ENCODE measurements at places on chromosomes 6 and 20.

DNA sequence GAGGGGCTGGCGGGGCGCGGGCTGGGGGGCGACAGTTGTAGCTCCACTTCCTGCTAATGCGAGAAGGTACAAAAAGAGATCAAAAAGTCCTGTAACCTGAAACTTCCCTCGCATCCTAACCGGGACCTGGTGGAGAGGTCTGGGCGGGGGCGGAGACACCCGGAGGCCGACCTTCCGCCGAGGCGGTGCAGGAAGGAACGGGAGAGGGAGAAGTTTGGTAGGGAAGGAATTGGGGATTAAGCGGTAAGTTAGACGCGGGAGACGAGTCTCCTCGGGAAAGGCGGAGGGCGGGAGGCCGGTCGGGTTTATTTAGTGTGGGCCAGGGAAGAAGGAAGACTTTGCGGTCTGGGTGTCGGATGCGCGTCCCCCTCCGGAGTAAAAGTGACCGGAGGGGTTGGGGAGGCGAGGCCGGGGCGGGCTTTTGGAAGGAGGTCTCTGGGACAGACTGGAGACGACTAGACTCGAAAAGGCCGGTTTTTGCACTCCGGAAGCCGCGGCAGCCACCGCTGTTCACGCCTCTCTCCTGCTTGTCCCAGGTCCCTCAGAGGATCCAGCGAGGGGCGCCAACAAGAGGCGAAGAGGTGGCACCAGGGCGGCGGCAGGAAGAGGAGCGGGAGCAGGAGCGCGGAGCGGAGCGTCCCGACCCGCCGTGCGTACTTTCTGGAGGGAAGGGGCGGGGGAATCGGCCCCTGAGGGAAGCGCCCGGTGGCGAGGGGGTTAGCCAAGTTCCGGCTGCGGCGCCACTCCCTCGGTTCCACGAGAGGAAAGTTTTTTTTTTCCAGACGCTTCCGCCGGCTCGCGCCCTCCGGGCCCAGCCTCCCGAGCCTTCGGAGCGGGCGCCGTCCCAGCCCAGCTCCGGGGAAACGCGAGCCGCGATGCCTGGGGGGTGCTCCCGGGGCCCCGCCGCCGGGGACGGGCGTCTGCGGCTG is 734 bp downstream of the TPBG start:
- DNase-seq = no peak

DNA sequence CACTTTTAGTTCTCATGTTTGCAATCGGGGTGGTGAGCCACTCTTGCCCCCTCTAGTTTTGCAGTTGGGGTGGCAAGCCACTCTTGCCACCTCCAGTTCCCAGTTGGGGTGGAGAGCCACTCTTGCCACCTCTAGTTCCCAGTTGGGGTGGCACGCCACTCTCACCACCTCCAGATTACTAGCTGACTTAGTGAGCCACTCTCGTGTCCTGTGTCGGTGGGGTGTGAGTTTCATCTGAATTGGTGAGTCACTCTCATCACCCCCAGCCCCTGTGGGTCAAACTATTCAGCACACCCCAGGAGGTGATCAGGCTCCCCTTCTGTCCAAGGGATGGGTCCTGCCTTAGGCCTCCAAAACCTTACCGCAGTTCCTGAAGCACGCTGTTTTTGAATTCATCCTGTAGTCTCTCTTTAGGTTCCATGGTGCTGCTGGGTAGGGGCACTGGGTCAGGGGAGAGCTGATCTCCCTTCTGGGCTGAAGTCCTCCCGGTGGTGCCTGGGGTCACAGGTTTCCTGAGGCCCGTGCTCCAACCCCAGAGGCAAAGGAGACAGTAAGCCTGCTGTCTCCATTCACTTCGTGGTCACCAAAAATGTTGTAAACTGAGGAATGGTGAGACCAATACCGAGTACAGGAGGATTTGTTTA is 224.2 kb upstream of the SYNCRIP start:
- DNase-seq = no peak

- DNase-seq = no peak
These were observed 4.5 kb downstream of the RPS21 start for GRCh38 chr20:62391165-62392076.

- DNase-seq = no peak
These were observed 38.2 kb downstream of the MICA start for GRCh38 chr6:31441365-31442267.

DNA sequence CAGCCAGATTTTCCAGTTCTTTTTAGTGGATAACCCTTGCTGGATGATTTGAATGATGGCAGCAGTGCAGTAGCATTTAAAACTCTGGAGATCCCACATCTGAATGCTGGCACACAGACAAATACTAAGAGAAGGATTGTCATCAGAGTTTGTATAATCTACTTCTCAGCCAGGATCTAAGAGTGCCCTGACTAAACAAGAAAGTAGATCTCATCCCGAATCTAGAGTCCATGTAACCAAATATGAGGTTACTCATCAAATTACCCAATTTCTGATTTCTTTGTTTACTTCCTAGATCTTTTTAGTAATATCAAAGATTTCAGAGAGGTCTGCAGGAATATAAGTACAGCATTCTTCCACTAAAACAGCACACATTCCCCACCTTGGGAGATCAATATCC is 7.8 kb downstream of the TMC2 start:
- no peak for DNase-seq

DNA sequence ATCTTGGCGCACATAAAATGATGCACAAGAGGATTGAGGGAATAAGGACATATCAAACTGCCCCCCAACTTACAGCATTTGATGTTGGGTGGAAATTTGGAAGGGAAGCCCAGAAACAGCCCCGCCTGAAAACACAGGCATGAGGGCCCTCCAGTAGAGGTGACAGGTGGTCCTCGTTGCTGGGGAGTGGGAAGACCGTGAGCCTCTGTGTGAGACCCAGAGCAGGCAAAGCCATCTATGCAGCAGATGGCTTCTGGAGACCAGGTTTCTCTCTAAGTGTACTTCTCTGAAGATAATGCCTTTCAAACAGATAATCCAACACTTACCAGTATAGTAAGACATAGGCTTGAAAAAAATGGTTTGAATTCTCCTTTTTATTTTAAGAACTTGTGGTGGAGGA is 132.2 kb upstream of the INSM1 start:
- DNase-seq = no peak

GRCh38 chr6:11971154-11971553 is 41.0 kb upstream of the HIVEP1 start:
- no peak for DNase-seq

DNA sequence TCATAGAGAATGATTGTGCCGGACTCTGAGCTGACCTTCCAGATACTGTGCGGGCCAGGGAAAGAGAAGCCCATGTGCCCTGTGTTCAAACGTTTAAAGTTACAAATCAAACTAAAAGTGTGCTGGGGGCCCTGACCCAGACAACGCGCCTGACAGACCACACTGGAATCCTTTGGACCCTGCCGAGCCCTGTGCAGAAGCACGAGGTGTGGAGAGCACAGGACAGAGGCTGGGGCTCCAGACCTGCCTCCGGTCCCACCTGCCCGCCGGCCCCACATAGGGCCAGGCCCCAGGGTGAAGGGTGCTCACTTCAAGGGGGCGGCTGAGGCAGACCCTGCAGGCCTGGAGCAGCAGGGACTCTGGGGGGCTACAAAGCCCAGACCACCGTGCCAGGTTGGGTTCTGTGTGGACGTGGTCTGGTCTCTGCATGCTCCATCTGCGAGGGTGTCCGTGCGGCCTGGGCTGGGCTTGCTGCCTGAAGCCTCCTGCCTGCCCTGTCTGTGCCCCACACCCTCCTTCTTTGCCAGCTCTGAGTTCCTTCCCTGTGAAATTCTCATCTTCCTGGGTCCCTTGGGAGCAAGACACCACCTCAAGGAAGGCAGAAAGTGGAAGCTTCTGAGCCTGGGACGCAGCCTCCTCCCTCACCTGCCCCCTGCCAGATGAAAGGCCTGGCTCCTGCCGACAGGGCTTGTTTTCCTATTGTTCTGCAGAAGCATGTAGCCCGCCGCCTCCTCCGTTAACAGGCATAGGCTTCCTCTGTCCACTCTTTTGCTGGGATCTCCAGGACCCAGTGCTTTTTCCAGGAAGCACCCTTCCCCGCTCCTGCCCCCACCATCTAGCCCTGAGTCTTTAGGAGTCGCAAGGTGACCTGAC is 186.2 kb downstream of the ERMARD start:
- no peak for DNase-seq

DNA sequence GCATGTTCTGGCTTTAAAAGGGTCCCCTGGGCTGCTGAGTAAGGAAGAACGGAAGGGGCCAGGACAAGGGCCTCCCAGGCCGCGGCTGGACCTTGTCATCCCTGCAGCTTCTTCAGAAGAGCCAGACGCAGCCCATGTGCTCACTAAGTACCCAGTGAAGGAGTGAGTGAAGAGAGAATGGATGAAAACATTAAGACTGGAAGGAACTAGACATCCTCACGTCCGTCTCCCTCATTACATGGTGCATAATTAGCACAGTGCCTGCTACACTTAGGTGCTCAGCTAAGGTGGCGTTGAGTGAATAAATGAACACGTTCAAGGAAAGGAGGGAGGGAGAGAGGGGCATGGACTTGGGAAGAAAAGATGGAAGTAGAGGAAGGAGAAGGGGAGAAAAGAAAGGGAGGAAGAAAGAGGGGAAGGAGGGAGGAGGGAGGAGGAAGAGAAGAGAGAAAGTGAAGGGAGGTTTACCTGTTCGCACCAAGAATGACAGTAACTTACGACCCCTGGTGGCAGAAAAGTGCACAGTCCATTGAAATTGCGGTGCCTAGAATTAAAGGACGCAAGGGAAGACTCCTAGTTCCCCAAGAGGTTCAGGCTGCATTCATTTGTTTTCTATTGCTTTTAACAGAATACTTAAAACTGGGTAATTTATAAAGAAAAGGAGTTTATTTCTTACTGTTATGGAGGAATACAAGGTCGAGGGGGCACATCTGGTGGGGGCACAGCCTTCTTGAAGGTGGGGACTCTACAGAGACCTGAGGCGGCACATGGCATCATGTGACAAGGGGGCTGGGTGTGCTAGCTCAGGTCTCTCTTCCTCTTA is 8.0 kb downstream of the TP53RK start:
- peak; percentile 39 for DNase-seq

Measured in stimulated activated CD4-positive, alpha-beta T cell treated with anti-CD3 and anti-CD28 coated beads, Interleukin-15, amount 100 ng/mL, for 1 hour (primary cell).